ENCODE measurements at places on chromosomes 5 and 9. TPM values are rescaled to one million over a fixed set of nuclear protein-coding genes. Genes with fewer than 3 reads are reported as not detected.

The FOCAD gene
- 60.2 TPM for total RNA-seq

The PLPPR1 gene
- total RNA-seq, result not detected

The FOXD4 gene
- total RNA-seq, result 0.19 TPM

The ECM2 gene
- total RNA-seq, result 2.7 TPM

The IL3 gene
- not detected for total RNA-seq

Data from regular cardiac myocyte (primary cell).